ENCODE measurements at places on chromosomes 12 and 14. TPM values are rescaled to one million over a fixed set of nuclear protein-coding genes. Genes with fewer than 3 reads are reported as not detected.

GRCh38 chr14:76926521-76927251, 100.5 kb downstream of the LRRC74A start:
- peak; percentile 70 for DNase-seq

GRCh38 chr12:27502021-27502435, 22.0 kb upstream of the PPFIBP1 start:
- DNase-seq: no peak

DNA sequence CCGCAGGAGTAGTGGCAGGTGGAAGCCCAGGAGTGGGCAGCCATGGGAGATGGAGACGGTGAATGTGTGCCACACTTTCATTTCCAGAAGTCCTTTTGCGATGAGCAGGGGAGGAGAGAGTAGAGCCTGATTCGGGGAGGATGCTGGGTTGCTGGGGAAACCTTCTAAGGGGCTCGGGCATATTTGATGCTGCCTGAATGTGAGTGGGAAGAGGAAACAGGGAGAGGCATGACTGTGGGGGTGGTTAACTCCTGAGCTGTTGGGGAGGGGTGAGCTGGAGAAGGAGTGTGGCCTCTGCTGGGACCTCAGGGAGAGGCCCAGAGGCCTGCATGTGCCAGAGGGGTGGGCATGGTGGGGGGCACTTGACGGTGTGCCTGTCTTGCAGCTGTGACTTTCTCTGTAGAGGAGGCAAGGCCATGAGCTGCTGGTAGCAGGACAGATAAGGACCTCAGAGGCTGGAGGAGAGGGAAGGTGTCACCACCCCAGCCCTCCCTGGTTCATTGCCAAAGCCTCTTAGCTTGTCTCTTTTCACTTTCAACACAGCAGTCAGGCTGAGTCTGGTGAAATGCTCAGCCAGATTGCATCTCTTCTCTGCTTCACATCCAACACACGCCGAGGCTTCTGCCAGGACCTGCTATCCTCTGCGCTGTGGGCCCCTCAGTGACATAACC, 11.4 kb downstream of the GLT1D1 start:
- no peak for DNase-seq

DNA sequence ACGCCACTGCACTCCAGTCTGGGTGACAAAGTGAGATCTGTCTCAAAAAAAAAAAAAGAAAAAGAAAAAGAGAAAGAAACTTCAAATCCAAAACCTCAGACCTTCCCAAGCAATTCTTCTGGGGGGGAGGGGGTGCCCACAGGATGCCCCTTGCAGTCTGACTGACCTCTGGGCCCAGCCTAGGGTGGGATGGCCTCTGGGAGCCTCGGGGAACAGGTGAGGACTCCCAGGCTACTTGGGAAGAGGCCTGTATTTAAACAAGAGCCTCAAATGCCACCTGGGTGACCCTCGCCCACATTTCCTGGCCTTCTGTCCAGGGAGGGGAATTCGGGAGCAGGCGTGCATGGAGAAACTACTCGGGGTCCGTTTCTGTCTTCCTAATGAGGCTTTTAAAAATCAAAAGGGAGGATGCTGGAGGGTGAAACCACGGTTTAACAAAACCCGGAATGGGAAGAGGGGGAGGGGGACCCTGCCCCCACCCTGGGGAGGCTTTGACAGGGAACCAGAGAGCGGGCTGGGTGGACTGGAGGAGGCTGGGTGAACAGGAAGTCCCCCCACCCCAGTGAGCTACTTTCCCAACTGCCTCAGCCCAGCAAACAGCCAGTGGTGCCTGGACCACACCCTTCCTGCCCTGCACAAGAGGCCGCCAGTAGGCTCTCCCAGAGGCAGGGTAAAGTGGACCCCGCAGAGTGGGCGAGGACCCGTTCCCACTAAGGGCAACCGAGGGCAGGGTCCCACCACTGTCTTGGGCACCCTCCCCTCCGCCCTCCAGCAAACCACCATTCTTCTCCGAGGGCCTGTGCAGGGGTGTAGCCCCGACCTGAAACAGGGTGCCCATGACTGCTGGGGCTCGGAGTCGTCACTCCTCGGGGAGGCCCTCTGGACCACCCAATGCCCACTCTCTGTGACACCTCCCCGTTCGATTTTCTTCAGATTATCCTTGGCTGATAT, 1.5 kb upstream of the FBRSL1 start:
- no peak for DNase-seq

- DNase-seq: no peak
Measured at GRCh38 chr12:58202933-58203718, 261.8 kb downstream of the ATP23 start.

The TSPAN19 gene
- 0.58 TPM for total RNA-seq

The POTEM gene
- total RNA-seq: not detected

DNA sequence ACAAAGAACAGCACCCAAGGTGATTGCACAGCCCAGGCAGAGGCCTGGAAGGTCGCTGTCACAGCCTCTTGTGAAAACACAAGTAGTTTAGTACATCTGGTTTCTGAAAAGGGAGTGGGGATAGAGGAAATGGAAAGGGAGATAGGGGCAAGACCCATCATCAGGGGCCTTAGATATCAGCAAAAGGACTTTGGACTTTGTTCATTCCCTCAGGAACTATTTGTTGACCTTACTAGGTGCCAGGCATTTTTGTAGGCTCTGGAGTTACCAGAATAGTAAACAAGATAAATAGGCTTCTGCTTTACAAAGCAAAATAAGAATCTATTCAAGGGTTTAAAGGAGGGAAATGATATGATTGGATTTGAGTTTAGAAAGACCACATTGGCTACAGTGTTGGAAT, 199.4 kb upstream of the CDKN3 start:
- DNase-seq: no peak

- no peak for DNase-seq
Measured at GRCh38 chr14:71414631-71415403, 507.6 kb downstream of the PCNX1 start.

DNA sequence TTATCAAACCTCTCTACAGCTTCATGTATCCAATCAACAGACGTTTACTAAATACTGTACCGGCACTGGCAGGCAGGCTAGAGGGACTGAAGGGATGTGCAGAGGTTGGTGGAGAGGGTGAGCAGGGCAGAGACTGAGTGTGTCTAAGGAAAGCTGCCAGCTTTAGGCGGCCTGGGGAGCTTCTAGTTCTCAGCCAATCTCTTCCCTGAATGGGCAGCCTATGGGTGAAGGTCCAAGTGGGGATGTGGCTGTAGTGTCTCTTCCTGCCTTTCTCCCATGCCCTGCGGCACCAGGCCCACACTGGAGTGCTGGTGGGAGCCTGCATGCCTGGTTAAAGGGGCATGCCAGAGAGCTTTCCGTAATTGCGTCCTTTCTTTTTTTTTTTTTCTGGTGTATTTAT, 239.8 kb downstream of the CACNA1C start:
- DNase-seq: no peak

GRCh38 chr14:101962503-101962874, 1.9 kb upstream of the DYNC1H1 start:
- DNase-seq: no peak

DNA sequence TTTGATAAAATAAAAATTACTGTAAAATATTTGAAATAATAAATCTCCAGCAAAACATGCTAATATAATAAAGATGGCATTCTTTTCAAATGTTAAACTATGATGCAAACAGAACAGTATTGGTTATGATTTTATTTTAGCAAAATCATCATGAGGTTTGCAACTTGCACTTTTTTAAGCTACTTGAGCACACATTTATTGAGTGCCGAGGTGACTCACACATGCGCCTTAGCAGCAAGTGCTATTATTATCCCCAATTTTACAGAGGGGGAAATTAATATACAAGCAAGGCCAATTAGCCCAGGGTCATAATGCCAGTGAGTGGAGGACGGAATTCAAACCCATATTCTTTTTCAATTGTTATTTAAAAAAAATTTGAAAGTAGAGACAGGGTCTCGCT, 7.3 kb downstream of the DYRK4 start:
- DNase-seq: no peak

The MGAT4C gene
- 0.71 TPM for total RNA-seq
